Stimulated activated CD4-positive, alpha-beta T cell treated with anti-CD3 and anti-CD28 coated beads, Interleukin-15, amount 100 ng/mL, for 1 hour (primary cell): ENCODE measurements at places on chromosomes 16 and 17.

- no peak for DNase-seq
These were observed 50.0 kb downstream of the RMI2 start for GRCh38 chr16:11395008-11395948.

- DNase-seq, result no peak
These were observed 154.0 kb downstream of the C16orf78 start for GRCh38 chr16:49527611-49528010.

DNA sequence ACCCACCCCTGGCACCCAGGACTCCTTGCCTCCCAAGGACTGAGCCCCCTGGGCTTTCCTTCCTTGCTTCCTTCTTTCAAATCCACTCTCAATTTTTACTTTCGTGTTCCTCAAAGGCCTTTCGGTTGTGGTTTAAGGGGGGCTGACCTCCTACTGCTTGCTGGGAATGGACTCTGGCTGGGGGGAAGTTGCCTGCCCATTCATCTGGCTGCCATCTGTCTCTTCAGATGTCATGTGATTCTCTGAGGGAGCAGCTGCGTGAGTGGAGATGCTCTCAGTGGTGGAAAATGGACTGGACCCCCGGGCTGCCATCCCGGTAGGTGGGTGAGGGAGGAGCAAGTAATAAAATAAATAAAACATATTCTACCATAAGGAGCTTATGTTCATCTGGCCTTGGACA, 93.8 kb upstream of the RPRML start:
- DNase-seq, result no peak

GRCh38 chr16:88274847-88275246, 107.9 kb upstream of the ZNF469 start:
- DNase-seq, result no peak

DNA sequence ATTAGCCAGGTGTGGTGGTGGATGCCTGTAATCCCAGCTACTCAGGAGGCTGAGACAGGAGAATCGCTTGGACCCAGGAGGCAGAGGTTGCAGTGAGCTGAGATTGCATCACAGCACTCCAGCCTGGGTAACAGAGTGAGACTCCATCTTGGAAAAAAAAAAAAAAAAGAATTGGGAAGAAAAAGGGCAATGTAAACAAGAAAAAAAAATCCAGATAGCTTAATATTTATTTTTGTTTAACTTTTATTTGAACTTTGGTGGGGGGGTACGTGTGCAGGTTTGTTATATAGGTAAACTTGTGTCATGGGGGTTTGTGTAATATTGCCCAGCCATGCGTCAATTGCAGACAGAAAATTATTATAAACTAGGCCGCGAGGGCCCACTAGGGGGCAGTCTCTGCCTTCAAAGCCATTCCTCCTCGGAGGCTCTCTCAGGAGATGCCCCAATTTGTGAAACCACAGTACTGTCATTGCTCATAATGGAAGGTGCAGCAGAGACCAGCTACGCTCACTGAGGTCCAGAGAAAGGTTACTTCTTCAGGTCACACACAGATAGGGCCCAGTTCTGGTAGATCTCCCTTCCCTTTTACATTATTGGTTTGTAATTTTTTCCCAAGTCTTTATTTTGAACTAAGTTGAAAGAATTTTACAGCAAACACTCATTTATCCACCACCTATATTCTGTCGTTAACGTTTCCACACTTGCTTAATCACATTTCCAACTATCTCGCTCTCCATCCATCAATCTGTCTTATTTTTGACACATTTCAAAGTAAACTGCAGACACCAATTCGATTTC, 206.2 kb downstream of the PRKCB start:
- peak; percentile 54 for DNase-seq

GRCh38 chr17:48328457-48328856, 101.6 kb downstream of the SKAP1 start:
- DNase-seq, result no peak

- DNase-seq, result no peak
These were observed 23.9 kb downstream of the SMG6 start for GRCh38 chr17:2279707-2280106.

- no peak for DNase-seq
These were observed 22.8 kb upstream of the SLC5A11 start for GRCh38 chr16:24822974-24823373.

GRCh38 chr16:84369105-84369504, 767 bp downstream of the ATP2C2 start:
- DNase-seq, result no peak

GRCh38 chr17:497241-498034, 144.8 kb upstream of the RPH3AL start:
- DNase-seq, result no peak

DNA sequence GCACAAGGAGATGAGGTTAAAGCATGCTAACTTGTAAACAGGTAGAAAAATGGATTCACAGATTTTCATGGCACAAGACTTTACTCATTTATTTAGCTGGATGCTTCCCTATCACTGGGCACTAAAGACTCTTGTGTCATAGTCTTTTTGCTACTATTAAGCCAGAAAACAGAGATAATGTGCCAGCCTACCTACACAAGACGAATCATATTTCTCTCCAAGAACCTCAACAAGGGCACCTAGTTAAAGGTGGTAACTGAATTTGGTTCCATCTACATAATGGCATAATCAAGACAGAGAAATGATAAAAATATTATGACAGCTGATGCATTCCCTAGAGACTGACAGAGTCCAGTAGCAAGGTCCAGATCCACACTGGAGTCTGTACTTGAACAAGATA, 3.8 kb downstream of the NACA2 start:
- DNase-seq, result no peak

- no peak for DNase-seq
These were observed 28.9 kb upstream of the FOXK2 start for GRCh38 chr17:82490512-82491195.

DNA sequence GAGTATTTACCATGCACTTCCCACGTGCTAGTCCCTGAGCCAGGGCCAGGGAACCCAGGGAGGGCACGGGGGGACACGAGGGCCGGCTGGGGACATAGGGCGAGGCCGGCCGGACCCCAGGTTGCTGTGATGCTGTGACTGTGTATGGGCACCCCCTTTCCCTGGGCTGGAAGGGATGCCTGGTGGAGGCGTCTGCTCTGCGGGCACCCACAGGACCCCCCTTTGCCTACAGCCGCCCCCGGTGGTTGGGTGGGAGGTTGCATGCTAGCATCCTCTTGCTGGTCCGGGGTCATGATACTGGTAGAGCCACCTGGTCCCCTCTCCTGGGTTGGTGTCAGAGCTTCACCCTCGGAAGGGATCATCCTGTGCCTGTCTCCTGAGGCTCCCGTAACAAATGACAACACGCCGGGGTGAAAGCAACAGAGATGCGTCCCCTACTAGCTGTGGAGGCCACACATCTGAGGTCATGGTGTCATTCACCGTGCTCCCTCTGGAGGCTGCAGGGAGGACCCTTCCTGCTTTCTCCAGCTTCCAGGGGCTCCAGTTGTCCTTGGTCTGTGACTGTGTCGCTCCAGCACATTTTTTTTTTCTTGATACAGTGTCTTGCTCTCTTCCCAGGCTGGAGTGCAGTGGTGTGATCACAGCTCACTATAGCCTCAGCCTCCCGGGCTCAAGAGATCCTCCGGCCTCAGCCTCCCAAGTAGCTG, 3.1 kb upstream of the CIAO3 start:
- no peak for DNase-seq

GRCh38 chr17:43814714-43815113, 18.2 kb downstream of the MPP3 start:
- DNase-seq, result no peak

DNA sequence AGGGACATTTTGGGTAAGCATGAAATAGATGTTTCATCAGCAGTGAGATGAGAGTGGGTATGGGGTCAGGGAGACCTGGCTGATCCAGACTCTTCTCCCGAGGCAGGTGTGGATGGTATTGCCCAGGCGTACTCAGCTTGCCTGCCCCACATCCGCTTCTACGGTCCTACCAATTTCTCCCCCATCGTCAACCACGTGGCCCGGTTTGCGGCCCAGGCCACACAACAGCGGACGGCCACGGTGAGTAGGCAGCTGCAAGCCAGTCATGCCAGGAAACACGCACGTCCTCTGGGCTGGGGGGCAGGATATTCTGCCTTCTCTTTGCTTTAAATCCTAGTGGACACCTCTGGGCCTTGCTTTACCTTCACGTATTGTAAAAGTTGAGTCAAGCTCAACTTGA, 44.7 kb downstream of the CPNE2 start:
- no peak for DNase-seq

- DNase-seq, result no peak
These were observed 89.7 kb upstream of the TNRC6A start for GRCh38 chr16:24639769-24640168.

GRCh38 chr17:48505788-48506187, 25.0 kb downstream of the HOXB1 start:
- no peak for DNase-seq

GRCh38 chr17:70875729-70876310, 706.5 kb downstream of the KCNJ2 start:
- no peak for DNase-seq

- peak; percentile 69 for DNase-seq
These were observed 664 bp upstream of the BCL6B start for GRCh38 chr17:7021993-7022778.
